NCI-H2081 treated with DMSO at 0.1 percent for 48 hours (cell line): ENCODE measurements at places on chromosomes 12 and 14.

- DNase-seq, result no peak
Observed at GRCh38 chr12:89947437-89948270, 239.0 kb upstream of the ATP2B1 start.

DNA sequence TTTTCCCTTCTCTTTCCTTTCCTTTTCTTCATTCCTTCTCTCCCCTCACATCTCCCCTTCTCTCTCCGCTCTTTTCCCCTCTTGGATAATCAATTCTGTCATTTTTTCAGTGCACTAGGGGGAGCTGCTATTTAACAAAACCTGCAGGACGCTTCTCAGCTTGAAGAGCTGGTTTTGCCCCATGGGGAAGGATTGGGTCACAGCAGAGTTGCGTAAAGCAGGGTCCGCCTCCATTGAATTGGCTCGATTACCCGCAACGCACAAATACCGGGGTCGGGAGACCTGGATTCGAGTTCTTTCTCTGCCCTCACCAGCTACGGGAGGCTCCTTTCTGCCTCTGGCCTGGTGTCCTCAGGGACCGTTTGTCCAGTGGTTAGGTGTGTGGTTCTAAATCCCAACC is 42.1 kb upstream of the CHGA start:
- no peak for DNase-seq

DNA sequence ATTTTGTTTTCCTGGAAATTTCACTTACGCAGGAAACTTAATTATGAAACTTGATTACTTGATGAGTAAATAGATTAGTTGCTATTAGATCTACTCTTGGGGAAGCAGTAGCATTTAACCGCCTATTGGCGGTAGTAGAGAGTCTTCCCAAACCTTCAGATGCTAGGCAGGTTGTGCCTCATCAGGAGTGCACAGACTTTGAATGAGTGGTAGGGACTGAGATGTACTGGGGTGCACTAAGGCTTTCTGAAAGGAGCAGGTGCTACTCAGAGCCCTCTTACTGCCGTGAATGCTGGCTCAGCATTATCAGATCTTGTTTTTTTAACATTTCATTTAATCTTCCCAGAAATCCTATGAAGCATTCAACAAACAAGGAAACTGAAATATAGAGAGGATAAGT is 7.7 kb downstream of the GATC start:
- no peak for DNase-seq

GRCh38 chr12:12992418-12993130 is 7.5 kb downstream of the HEBP1 start:
- DNase-seq, result no peak

- DNase-seq, result no peak
Observed at GRCh38 chr12:109557200-109557599, 16.1 kb downstream of the MMAB start.
